Epithelial cell of esophagus (primary cell): ENCODE measurements at places on chromosomes 1 and 21.

DNA sequence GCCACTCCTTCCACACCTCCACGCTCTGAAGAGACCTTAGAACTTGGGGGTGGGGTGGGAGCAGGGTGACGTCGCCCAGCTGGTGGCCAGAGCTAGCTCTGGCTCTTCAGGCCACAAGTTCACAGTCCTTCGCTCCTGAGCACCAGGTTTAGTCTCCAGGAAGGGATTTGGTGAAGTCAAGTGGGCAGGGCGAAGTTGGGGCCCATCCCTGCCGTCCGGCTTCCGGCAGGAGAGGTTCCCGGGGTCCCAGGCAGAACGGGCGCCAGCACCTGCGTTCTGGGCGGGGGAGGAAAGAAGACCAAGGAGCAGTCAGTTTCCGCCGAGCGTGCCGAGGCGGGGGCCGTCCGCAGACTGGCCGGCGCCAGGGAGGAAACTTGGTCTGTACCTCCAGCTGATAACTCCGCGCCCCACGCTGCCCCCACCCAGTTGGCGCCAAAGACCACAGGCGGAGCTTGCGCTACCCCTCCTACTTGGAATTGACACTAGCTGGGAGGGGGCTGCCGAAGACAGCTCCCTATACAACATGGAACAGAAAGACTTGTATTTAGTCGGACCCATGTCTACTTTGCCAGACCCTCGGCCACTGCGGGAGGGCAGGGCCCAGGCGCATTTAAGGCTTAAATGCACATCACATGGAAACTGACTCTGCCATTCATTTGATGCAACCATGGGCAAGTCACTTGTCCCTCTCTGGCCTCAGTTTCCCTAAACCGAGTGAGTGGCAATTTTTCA lies 995 bp downstream of the ID3 start:
- DNase-seq, result peak; percentile 52

DNA sequence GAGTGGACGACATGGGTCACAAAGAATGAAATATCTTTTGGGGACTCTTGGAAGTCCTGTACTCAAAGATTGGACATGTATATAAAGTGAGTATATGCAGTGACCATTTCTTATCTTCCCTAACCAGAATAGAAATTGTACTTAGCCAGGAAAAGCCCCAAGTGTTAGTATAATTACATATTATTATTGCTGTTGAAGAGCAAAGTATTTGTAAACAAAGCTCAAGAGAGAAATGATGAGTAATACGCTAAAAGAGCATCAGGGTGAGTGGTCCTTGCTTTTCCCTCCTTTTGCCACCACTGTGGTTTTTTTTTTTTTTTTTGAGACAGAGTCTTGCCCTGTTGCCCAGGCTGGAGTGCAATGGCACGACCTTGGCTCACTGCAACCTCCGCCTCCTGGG lies 6.4 kb upstream of the CGN start:
- no peak for DNase-seq

- DNase-seq, result peak; percentile 56
These were observed 841.5 kb downstream of the KCNT2 start for GRCh38 chr1:195766709-195767108.

- no peak for DNase-seq
These were observed 1269.6 kb upstream of the ADGRL2 start for GRCh38 chr1:80531182-80531581.

GRCh38 chr21:33931799-33932390 lies 16.3 kb upstream of the ATP5PO start:
- no peak for DNase-seq

- peak; percentile 38 for DNase-seq
These were observed 100.2 kb downstream of the SPATA46 start for GRCh38 chr1:162276493-162276892.

DNA sequence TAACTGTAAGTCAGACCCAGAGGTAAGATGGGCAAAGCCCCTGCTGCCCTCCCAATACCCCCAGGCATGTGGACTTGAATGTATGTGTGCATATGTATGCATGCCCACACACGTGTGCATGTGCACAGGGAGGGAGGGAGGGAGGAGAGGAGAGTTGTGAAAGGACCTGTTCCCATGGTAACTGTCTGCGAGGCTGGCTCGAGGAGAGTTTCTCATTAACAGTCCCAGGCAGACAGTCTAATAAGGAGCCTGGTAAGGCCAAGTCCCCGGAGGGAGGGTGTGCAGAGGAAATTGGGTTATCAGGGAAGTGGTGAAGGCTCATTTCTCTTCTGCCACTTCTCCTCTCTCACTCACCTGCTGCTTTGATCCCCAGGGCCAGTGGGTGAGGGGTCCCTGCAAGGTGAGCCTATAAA lies 74.9 kb downstream of the NFASC start:
- peak; percentile 18 for DNase-seq

GRCh38 chr1:228867108-228867950 lies 132.1 kb downstream of the RHOU start:
- DNase-seq, result no peak

DNA sequence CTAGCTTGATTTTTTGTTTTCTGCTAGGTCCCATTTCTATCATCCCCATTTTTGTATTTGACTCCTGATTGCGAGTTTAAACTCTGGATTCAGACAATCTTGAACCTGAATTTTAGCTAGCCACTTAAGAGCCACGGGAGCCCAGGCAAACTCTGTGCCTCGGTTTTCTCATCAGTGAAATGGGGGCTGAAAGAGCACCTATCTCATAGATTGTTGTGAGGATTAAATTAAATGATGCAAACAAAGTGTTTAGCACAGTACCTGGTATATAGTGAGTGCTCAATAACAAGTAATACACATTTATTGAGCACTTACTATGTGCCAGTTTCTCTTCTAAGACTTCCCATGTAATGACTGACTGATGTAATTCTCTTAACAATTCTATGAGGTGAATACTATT lies 158.1 kb upstream of the POU3F1 start:
- no peak for DNase-seq

GRCh38 chr1:31705080-31705866 lies 1.5 kb upstream of the COL16A1 start:
- peak; percentile 58 for DNase-seq

DNA sequence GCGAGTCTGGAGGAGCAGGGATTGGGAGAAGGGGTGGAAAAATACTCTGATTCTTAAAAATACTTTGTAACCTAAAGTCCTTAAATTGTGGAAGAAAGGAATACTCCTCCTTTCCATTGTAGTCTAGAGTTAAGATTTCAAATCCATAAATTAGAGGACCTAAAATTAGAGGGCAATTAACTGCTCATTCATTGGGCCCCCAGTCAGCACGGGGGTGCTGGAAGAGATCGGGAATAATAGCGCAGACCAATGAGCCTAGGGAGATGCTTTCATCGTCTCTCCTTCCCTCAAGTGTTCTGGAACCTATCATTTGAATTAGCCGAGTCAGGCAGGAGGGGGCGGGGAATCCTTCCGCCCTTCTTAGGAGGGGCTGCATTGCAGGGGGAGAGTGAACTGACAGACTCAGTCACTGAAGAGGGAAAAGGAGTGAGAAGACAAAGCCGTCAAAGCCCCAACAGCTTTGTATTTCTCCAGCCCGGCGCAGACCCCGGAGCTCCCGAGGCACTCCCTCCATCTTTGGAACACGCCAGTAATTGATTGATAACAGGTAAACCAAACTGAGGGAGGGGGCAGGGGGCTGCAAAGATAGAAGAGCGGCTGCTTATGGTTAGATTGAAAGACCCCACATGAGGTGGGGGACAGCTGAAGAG lies at the start of gene MLLT11:
Gene MLLT11 (plus strand): TSS at position 391 of the 650 bp plus-strand sequence. CDS start 6,828 bp downstream, outside the sequence.
- DNase-seq, result peak; percentile 62

DNA sequence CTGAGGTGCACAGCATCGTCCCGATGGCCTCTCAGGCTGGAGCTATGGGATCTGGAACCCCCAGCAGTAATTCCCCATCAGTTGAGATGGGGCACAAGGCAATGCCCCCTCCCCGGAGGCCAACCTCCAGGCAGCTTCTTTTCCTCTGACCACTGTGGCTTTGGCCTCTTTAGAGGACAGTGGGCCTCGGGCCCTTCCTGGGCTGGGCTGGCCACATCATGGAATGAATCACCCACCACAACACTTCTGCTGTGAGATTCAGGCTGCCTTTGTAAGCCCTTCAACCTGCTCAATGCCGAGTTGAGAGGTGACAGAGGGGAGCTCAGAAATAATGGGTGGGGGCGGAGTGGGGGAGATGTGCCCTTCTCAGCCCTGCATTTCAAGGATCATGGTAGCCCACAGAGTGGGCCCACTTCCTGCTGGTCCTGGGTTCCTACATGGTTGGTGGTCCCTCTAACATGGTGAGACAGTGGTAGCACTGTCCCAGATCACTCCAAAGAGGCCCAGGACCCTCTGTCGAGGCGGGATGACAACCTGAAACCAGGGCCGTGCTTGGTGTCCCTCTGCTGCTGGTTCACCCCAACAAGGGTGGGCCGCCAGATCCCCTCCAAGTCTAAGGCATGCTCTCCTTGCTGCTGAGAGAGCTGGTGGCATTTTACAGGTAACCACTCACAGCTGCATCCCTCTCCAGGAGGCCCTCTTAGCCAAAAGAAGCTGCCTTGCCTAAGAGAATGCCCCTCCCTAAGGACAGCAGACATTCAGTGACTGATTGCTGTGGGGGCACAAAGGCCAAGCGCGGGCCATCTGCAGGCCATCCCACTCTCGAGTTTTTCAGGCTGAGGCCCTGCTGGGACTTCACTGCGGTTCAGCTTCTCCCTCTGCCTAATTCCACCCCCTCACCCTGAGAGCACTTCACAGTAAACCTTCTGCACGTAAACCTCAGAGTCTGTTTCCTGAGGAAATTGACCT lies 29.7 kb upstream of the EVA1B start:
- peak; percentile 54 for DNase-seq

GRCh38 chr21:23887725-23888306 lies 1719.5 kb downstream of the MRPL39 start:
- DNase-seq, result no peak

GRCh38 chr1:217622042-217622441 lies 8.8 kb downstream of the GPATCH2 start:
- DNase-seq, result no peak
